Stimulated activated CD4-positive, alpha-beta T cell treated with anti-CD3 and anti-CD28 coated beads, Interleukin-12 subunit alpha, Interleukin-12 subunit beta, amount 100 ng/mL, for 4 hours (primary cell): ENCODE measurements at places on chromosomes 4 and X.

- no peak for DNase-seq
These were observed 2.6 kb upstream of the ADH1A start for GRCh38 chr4:99293357-99293756.

- DNase-seq: no peak
These were observed 17.7 kb upstream of the HERC5 start for GRCh38 chr4:88439161-88439760.

GRCh38 chr4:120839974-120840751 is 82.4 kb downstream of the PRDM5 start:
- no peak for DNase-seq

DNA sequence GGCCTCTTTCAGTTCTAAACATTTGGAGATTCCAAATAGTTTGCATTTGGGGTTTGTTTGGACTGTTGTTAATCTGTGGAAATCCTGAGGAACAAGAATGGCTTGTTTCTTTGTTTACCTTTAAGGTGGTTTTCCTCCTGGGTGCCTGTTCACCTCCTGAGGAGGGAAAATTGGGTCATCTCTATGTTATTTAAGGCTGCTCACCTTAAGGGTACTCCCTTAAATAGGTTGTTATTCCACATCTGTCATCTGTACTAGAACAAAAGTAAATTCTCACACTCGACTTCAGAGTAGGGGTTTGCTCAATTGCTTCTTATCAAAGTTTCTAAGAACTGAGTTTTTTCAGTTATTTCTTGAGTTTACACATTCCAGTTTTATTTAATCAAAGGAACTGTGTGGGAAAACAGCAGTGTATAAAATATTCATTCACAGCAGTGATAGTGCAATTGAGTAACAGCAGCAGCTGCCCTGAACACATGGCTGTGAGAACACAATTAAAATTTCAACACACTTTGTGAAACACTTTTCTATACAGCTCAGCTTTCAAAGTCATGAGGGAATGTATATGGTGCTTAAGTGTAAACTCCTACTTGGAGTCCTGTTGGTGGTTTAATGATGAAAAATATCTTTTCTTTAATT is 238.5 kb upstream of the PGRMC2 start:
- DNase-seq: no peak

- no peak for DNase-seq
These were observed 19.8 kb upstream of the TASL start for GRCh38 chrX:30597216-30598012.

GRCh38 chr4:84964995-84965552 is 1.4 kb downstream of the WDFY3 start:
- DNase-seq: no peak

GRCh38 chr4:139501117-139501516 is 47.2 kb downstream of the RAB33B start:
- no peak for DNase-seq

- DNase-seq: no peak
These were observed 5.8 kb downstream of the MTMR1 start for GRCh38 chrX:150698981-150699380.

- DNase-seq: no peak
These were observed 12.2 kb downstream of the WDR1 start for GRCh38 chr4:10104211-10104990.

DNA sequence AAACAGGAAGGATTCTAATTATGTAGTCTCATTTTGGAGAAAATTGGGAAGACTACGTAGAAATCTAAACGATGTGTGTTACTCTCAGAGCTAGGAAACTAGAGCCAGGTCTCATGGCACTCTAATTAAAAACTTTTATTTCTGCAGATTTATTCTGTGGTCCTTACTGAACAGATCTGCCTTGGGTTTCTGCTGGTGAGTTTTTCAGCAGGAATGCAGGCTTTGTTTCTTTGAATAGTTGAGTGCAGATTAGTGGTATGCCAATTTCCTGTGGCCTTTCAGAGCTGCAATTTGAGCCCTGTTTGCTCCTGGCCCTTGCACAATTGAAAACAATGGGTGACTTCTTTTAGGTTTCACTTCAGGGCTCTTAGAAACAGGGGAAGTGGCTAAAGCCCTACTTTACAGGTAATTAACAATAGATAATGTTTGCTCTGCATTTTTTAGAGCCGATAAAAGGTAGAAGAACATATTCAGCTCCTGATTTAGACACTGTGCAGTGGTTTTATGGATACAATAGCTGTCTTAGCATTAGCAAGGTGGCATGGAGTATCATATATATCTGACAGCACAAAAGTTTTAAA is 21.8 kb downstream of the SPRY1 start:
- no peak for DNase-seq

DNA sequence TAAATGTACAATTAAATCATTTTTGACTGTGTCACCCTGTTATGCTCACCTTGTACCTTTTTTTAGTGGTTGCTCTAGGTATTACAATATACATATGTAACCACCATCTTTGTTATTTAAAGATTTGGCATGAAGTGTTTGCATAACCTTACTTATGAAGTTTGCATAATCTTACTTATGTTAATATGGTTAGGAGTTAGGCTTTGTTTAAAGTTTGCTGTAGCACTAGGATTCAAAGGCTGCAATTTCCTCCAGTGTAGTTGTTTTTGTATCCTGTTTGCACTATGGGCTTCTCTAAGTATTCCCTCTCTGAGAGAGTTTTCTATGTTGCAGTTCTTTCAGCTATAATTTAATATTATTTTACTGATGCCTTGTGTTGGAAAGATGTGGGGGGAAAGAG is 15.0 kb upstream of the GSPT2 start:
- no peak for DNase-seq

GRCh38 chrX:133045986-133046385 is 50.9 kb downstream of the USP26 start:
- DNase-seq: no peak

DNA sequence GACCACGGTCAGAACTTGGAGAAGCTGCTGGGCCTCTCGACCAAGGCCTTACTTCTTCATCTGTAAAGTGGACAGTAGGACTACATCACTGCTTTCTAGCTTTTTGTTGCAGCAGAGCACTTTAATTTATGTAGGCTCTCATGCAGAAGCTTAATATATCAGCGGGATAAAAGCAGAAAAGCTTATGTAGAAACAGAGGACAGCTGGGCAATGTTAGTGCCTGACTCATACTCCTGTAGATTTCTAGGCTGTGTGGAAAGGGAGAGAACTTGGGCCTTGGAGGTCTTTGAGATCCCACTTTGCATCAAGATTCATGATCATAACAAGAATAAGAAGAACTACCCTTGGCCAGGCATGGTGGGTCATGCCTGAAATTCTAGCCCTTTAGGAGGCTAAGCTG is 91.2 kb downstream of the ARHGAP10 start:
- DNase-seq: no peak

GRCh38 chrX:70268034-70268433 is at the start of gene ARR3:
ARR3 (plus strand) TSS chrX:70268334; CDS start chrX:70269386, 1,052 bp downstream.
- DNase-seq: no peak

- DNase-seq: no peak
These were observed 224.9 kb upstream of the MAD2L1 start for GRCh38 chr4:120291541-120291940.

GRCh38 chr4:151568966-151569365 is 160.0 kb downstream of the FHIP1A start:
- DNase-seq: no peak

- DNase-seq: no peak
These were observed 365.1 kb downstream of the AFF2 start for GRCh38 chrX:148865277-148866210.

GRCh38 chr4:70651864-70652506 is 14.3 kb downstream of the JCHAIN start:
- no peak for DNase-seq

DNA sequence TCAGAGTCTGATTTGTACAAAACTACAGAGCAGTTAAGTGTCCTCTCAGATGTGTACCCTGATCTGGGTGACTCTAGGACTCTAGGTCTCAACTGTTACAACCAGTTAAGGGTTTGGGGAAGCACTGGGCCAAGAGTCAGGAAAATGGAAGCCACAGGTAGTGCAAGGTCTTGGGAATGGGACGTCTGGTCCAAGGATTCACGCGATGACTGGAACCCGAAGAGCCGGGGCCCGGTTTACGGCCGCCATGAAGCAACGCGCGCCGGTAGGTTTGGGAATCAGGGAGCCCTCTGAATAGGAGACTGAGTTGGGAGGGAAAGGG is 321 bp upstream of the HPRT1 start:
- DNase-seq: no peak

DNA sequence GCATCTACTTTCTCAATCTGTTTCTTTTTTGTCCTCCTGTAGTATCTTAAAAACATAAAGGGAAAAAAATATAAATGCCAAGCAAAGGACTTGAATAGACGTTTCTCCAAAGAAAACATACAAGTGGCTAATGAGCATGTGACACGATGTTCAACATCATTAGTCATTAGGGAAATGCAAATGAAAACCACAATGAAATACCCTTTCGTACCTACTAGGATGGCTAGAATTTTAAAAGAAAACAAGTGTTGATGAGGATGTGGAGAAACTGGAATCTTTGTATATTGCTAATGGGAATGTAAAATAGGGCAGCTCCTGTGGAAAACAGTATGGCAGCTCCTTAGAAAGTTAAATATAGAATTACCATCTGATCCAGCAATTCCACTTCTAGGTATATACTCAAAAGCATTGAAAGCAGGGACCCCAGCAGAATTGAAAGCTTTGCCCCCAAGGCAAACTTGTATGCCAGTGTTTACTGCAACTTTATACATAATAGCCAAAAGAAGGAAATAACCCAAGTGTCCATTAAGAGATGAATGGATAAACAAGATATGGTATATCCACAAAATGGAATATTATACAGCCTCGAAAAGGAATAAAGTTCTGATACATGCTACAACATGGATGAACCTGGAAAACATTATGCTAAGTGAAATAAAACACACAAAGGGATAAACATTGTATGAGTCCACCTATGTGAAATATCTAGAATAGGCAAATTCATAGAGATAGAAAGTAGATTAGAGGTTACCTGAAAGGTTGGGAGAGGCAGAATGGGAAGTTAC is 138.3 kb downstream of the SH3KBP1 start:
- DNase-seq: no peak

GRCh38 chr4:68859655-68860054 is 43.9 kb downstream of the UGT2B10 start:
- no peak for DNase-seq

- DNase-seq: no peak
These were observed 13.3 kb upstream of the PJA1 start for GRCh38 chrX:69178592-69178991.

DNA sequence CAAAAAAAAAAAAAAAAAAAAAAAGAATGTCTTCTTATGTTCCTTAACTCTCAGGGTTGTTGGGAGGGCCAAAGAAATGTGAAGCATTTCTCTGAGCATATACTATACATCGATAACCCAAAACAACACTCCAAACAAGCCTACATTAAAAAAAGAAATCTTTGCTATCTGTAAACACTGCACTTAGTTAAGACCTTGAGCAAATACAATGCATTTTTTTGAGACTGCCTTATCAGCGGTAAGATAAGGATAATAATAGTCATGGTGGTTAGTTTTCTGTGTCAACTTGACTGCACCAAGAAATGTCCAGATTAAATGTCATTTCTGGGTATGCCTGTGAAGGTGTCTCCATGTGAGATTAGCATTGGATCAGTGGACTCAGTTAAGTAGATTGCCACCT is 541.9 kb downstream of the PACRGL start:
- DNase-seq: no peak

DNA sequence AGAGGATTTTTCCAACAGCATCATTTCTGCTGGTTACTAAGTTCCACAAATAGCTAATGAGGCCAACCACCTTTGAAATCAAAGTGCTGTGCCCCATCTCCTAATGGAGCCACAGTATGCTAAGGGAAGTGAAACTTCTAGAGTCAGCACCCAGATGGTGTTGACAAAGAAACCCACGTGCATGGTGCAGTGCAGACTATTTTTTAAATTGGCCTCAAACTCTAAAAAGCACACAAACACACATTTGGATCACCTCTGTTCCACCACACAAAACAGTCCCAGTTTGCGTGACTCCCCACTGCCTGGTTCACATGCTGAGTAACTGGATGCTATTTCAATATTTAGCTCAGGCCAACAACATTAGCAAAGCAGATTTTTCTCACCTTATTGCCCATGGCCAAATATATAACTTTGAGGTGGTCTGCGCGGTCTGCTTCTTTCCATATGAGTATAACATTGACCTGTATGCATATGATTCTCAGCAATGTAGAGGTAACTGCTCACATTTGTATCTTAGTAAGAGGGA is 69.9 kb downstream of the AMELX start:
- no peak for DNase-seq

DNA sequence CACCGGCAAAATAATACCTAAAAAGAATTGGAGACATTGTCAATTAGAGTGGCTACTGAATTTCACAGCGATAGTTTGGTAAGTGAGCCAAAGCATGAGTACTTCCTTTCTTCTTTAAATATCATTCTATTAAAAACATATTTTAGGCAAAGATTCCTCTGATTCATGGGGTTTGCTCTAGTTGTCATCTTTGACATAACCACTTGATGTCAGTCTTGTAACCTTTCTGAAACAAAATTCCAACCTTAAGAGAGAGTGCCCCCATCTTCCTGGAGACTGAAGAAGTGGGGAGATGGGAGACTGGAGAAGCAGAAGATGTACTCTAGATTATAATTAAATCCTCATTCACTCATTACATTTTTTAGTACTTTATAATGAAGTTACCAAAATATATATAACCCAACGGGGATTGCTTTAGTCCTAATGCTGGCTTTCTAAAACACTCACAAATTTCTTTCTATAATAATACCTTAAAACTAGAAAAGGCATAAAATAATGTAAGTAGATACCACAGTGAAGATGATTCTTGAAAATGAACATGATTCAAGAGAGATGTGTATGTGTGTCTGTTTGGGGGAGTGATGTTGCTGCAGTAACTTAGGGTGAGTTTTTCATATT is 96.4 kb downstream of the EMCN start:
- no peak for DNase-seq

DNA sequence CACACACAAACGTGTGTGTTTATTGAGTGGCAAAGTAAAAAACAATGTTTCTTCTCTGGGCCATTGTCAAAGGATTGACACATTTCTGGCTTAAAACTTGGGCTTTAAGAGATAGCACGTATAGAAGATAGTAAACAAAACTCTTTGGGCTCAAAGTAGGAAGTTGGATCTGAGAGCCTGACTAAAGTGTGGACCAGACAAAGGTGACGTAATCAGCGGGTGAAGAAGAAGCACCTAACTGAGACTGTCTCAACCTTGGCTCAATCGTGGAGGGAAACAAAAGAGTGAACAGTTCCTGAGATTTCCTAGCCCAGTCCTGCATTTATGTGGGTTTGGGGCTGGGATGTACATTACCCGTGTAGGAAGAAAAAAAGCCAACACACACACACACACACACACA is 13.7 kb downstream of the PFKFB1 start:
- no peak for DNase-seq

GRCh38 chr4:54213761-54214160 is 15.3 kb upstream of the PDGFRA start:
- DNase-seq: no peak

- DNase-seq: no peak
These were observed 41.9 kb downstream of the HPF1 start for GRCh38 chr4:169715826-169716225.
